IPS DF 19.7 (cell line): ENCODE measurements at places on chromosomes 1 and 21.

- no peak for DNase-seq
Measured at GRCh38 chr21:30227633-30228404, 11.9 kb upstream of the CLDN8 start.

GRCh38 chr1:168676861-168677260 is 52.1 kb downstream of the DPT start:
- no peak for DNase-seq

DNA sequence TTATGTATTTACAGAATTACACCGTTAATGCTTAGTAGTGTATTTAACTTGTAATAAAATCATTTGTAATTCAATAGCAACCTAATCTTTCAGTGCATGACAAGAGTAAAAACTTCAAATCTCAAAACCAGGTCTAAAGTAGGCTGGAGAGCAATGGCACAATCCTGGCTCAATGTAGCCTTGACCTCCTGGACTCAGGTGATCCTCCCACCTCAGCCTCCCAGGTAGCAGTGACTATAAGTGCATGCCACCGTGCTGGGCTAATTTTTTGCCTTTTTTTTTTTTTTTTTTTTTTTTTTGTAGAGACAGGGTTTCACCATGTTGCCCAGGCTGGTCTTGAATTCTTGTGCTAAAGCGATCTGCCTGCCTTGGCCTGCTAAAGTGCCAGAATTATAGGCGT is 11.3 kb downstream of the IPP start:
- no peak for DNase-seq

- no peak for DNase-seq
Measured at GRCh38 chr1:177566495-177566894, 395.7 kb downstream of the BRINP2 start.

- no peak for DNase-seq
Measured at GRCh38 chr1:17885663-17886320, 130.7 kb downstream of the ACTL8 start.

DNA sequence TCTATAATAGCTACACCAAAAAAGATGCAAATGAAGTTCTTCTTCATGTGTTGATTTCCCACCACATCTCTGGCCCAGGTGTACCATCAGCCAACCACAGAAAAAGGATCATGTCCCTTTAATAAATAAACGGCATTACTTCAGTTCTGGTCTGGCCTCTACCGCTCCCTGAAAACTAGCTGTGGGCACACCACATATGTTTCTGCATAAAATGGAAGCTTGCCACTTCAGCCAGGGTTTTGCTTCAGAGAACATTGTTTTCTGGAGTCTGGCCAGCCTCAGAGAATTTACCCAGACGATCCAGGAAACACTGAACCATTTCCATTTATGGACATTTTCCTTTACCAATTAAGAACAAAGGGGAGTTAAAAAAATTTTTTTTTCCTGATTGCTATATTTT is 5.8 kb upstream of the LAMC2 start:
- DNase-seq = no peak

DNA sequence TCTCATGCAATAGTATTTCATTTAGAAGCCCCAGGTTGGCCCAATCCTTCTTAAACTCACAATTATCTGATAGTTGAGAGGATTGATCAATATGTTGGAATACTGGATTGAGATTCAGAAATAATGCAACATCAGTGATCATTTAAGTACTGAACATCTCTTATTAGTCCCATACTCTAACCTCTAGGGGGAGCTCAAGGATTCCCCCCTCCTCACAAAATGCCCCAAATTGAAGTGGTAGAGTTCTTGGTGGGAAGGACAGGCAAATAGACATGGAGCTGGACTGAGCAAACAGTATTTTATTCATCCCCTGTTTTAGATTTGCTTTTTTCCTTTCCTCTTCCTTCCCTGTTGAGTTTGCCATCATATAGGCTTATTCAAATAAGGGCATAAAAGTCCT is 62.8 kb downstream of the NGF start:
- DNase-seq = no peak

DNA sequence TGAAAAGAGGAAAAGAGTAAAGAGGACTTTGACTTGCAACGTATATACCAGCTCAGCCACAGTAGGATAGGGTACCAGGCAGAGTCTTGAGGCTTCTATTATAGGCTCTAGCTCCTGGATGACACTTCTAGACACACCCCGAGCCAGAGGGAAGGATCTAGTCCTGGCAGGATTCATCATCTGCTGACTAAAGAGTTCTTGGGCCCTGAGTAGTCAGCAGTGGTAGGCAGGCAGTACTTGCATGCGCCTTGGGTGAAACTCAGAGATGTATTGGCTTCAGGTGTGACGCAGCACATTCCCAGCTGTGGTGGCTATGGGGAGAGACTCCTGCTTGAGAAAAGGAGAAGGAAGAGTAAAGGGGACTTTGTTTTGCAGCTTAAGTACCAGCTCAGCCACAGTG is 162.3 kb upstream of the APP start:
- no peak for DNase-seq

GRCh38 chr21:30044447-30045064 is 104.8 kb upstream of the GRIK1 start:
- no peak for DNase-seq

GRCh38 chr1:230073371-230074035 is 6.5 kb downstream of the GALNT2 start:
- no peak for DNase-seq

- DNase-seq = no peak
Measured at GRCh38 chr1:202287196-202287595, 54.5 kb downstream of the UBE2T start.

DNA sequence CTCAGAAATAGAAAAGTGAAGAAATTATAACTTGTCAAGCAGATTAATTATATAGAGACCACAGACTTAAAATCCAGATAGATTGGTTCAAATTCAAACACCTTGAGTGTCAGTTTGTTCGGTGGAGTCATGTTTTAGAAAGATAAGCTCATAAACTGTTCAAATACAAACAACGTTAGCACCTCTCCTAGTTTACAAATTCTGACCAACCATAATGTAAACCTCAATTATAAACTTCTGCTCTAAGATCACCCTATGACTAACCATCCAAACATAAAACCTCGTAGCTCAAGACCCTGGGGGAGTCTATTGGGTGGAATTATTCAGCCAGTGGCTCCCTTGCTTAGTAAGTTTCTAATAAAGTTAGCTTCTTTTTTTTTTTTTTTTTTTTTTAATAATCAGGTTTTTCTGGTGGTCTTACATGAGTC is 12.4 kb downstream of the CBR1 start:
- DNase-seq = no peak

DNA sequence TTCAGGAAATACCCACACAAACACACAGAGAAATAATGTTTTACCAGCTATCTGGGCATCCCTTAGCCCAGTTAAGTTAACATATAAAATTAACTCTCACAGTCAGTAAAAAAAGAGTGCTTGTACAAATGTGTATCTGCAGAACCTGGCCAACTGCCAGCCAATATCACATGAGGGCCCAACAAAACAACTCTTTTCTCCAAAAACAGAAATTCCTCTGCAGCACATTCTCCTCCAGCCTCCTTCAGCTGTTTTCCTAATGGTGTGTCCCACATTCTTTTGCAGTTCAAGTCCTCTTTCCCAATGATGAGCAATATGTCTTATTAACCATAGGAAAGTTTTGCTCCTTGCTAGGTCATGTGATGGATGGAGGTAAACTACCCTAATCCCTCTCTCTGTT is 75.5 kb downstream of the LRRC7 start:
- DNase-seq = no peak

DNA sequence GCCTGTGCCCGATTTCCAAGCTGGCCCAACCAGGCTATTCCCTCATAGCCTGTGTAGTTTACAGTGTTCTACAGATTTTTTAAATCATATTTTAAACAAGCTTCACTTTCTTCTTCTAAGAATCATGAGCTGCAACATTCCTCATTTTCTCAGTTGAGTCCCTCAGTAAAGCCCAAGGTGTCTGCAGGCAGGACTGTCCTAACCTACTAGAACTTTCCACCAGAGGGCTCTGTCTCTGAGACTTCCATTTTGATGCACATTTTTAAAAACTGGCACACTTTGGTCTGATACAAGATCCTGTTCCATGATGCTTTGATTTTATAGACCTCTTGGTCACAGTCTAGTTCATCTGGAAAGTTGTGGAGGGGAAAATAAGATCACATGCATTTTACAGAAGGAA is 21.6 kb upstream of the SLAMF6 start:
- no peak for DNase-seq

- no peak for DNase-seq
Measured at GRCh38 chr1:119414950-119415349, at the start of gene HSD3B2. TSS of gene HSD3B2 (plus strand) at chr1:119415150. CDS start at chr1:119415420, 270 bp downstream.

GRCh38 chr1:186152620-186153239 is 222.3 kb downstream of the TPR start:
- DNase-seq = no peak

DNA sequence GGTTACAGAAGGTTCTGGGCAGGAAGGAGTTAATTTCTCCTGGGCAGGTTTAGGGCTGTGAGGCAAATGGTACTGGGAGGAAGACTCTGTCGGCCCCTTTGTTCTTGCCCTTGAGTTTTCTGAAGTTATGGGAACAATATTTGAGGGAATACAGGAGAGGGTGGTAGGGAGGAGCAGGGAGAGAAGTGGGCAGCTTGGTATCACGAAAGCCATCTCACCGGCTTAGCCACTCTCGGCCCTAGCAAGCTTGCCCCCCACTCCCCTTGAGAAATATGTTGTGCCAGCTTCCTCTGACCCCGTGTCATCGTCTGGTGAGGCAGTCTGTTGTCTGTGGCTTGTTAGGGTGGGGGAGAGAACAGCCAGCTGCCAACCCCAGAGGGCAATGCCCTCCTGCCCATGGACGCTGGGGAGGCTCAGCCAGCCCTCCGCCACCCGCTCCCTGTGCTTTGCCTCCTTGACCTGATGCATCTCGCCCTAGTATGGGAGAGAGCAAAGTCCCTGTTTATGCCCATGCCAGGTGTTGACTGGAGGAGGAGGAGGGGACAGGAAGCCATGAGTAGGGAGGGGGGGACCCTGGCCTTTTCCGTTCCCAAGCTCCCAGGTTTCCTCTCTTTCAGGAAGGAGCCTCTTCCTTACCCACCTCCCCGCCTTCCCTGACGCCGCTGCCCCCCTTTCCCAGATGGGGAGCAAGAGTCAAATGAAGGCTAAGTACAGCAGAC is 1.2 kb downstream of the EFNA1 start:
- no peak for DNase-seq

DNA sequence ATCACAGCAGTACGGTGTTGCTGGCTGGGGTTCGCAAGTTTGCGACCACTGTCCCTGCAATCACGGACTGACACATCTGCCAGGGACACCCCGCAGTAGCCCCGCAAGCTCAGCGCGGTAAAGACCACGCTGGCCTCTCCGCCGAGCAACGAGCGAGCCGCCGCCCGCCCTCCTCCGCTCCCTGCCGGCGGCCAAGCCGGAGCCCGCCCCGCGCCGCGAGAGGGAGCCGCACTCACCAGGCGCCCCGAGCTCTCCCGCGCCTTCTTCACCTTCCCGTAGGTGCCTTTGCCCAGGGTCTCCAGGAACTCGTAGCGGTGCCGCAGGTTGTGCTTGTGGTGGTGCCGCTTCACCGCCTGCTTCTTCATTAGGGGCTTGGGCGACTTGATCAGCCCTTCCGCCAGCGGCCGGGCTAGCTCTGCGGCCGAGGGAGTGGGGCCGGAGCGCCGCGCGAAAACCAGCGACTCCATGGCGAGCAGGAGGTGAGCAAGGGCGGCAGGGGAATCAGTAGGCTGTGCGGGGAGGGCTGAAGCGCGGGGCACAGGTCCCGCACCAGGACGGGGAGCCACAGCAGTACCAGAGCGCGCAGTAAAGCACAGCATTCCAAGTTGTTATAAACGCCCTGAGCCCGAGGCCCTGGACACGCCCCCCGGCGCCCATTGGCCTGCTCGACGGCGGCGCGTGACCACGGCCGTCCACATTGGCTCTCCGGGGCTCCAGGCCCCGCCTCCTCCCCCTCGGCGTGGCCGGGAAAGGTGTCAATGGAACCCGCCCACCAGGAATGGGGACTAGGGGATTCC is at the start of gene NUAK2:
Gene NUAK2, minus strand, starts transcription at position 584 of the 797 bp plus-strand sequence. Its CDS starts 117 bp downstream, at position 467.
- peak; percentile 86 for DNase-seq

GRCh38 chr1:27491748-27492700 is 2.1 kb upstream of the WASF2 start:
- no peak for DNase-seq

DNA sequence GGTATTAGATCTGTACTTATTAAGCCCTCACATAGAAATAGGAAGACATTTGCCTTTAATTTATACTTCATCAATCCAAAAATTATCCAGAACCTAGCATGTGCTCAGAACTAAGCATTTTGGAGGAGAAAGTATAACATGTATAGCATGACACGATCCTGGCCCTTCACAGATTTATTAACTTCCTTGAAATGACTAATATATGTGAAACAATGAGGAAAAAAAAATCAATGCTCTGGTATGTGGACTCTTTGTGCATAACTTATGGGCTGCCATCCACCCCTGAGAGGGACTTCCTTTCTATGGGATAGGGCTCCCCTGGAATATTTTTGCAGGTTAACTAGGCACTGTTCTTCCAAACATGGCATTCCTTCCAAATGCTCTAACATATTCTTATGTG is 36.6 kb downstream of the CCDC185 start:
- no peak for DNase-seq

- no peak for DNase-seq
Measured at GRCh38 chr1:58784758-58785441, 1.1 kb upstream of the JUN start.

DNA sequence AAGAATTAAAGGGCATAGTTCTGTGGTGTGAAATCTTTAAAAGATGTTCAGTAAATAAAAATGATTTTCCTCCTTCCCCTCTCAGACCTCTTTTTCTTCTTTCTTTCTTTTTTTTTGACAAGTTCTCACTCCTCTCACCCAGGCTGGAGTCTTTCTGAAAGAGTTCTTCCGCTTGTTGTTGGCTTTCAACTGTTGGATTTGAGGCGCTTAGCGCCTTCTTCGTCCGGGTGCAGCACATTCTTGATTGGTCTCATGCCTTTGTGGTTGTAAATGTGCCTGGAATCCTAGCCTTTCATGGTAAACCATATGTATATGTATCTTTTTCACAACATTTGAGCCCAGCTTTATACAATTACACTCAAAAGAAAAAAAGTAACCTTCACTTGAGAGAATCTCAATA is 980 bp upstream of the METTL18 start:
- no peak for DNase-seq

GRCh38 chr21:44975720-44976555 is 36.1 kb downstream of the SLX9 start:
- no peak for DNase-seq

DNA sequence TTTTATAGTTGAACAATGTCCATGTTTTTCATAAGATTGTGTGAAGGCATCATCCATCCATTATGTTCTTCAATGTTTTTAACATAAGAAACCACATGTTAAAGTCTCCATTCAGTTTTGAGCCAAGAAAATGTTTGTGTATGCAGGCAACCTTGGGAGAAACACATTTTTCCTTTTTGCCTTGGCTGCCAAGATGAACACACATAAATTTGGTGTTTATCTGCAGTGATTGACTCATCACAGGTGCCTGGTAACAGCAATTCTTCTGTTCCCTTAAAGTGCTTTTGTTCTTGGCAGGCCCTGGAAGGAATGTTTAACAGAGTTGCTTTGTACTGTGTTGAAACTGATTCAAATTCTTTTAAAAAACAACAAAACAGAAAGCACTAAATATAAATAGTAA is 709.9 kb upstream of the ADGRL4 start:
- no peak for DNase-seq

- DNase-seq = no peak
Measured at GRCh38 chr1:160186729-160187128, 3.6 kb upstream of the CASQ1 start.
